Activated naive CD4-positive, alpha-beta T cell (primary cell): ENCODE measurements at places on chromosomes 7 and 10.

DNA sequence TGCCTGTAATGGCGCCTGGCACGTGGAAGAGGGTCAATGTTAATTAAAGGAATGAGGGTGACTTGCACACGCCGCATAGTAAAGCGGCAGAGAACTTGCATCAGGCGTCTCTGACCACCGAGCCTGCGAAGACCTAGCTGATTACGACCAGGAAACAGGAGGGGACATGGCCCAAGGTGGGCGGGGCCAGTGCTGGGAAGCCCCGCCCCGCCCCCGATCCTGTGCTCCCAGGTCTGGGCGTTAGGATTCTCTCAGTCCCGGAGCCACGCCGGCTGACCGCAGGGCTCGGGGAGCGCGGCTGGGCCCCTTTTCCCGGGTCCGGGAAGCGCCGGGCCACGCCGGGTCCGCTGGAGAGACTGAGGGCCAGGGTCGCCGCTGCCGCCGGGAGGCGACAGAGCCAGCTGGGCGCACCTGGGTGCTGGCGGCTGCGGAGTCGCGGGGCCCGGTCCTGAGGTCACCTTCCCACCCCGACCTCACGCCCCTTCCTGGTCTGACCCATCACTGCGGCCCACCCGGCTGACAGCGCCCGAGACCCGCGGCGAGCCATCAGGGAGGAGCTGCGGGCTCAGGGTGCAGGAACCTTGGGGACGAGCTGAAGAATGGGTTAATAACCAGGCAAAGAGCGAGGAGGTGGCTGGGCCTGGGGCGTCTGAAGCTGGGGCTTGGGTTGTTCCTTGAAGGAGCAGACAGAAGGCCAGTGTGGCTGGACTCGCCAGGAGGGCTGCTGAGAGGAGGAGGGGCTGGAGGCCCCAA, 23.0 kb upstream of the GRID1 start:
- no peak for DNase-seq

DNA sequence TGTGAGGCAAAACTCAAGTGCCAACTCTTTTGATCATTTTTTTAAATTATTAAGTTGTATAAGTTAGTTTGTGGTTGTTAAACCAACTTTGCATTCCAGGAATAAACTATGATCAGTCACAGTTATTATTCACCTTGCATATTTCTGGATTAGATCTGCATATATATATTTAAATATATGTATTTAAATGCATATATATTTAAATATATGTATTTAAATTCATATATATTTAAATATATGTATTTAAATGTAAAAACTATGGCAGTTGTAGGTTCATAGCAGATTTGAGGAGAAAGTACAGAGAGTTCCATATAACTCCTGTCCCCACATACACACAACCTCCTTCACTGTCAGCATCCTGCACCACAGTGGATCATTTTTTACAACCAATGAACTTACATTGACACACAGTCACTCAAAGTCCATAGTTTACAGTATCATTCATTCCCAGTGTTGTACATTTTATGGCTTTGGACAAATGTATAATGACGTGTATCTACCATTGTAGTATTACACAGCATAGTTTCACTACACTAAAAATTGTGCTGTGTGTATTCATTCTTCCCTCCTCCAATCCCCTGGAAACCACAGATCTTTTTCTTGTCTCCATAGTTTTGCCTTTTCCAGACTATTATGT, 49.7 kb downstream of the TBC1D12 start:
- DNase-seq: no peak

DNA sequence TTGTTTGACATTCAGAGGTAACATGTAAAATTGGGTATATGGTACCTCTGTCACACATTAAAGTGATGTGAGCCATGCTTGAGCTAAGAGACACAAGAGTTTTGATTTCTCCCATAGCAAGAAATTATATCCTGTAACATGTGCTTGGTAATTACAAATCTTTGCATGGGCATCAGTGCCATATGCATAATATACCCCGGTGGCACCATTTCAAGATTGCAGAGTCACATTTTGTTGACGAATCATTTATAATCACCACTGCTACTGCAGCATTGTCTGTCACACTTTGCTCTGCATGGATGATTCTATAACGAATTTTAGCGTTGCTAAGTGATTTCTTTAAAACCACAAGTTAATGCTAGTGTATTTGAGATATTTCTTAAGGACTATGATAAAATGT, 443.7 kb upstream of the LRRN3 start:
- no peak for DNase-seq

DNA sequence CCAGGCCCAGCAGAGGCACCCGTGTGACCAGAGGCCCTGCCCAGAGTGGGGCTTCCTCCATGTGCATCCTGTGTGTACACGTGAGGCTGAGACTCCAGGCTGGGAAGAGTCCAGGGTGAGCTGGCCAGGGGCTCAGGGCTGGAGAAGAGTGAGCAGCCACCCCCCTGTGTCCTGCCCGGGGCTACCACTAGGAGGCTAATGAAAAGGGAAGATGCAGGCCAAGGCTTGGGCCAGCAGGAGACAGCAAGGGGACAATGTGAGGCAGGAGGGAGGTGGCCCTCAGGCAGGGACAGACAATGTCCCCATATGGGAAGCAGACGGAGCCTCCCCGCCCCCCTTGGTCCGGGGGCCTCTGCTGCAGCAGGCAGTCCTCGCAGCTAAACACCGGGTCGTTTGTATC, 102.0 kb downstream of the HIF1AN start:
- DNase-seq: no peak

- DNase-seq: no peak
These were observed 276.5 kb upstream of the TEX47 start for GRCh38 chr7:89072081-89072480.

DNA sequence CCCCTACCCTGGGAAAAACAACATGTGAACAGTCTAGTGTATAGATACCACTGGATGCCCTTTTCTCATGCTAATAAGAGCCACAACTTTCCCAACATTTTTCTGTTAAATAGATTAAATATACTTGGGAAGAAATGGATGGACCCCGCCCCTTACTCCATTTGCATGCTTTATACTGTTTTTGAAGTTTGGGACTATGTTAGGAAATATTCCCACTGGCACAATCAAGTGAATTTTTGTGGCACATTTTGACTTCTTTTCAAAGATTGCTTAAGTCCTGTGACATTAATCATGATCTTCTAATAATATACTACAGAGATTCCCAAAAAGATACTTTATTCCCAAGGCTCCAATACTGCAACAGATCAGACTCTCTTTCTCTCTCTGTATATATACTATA, 216.6 kb downstream of the TWIST1 start:
- no peak for DNase-seq

- no peak for DNase-seq
These were observed 101.5 kb downstream of the STK31 start for GRCh38 chr7:23811540-23811939.

DNA sequence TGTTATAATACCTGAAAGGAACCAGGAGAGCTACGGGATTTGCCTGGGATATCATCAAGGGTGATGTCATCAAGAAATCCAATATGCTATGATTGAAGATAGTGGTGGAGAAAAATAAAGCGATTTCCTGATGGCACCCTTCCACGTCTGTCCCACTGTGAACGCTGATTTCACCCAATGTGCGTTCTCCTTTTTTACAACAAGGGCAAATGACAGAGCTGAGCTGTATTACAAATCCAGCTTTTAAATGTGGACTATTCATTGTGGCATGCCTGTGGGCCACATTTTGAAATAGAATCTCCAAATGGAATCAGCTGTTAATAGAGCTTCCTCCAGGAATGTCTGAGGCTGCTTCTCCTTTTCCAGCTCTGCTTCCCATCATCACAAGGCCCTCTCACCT, 23.3 kb downstream of the SLC13A4 start:
- no peak for DNase-seq

GRCh38 chr10:97046456-97047082, 139.2 kb downstream of the SLIT1 start:
- no peak for DNase-seq

GRCh38 chr10:97255512-97256293, 36.7 kb downstream of the ARHGAP19 start:
- DNase-seq: no peak

DNA sequence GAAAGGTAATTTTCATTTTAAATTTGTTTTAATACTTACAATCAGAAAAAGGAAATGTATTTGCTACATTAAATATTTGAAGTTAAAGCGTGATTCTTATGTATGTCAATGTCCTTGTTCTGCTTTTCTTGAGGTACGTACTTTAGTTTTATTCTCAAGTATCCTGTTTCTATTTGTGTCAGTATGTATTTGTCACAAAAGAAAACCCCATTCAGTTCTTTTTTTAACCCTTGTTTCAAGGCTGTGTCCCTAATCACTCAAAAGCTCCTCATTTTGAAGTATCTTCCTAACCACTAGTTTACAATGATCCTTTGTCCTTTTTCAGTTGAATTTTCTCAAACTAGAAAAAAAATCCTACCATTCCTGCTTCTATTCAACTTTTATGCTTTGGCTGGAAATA, 25.2 kb downstream of the NHLRC2 start:
- DNase-seq: no peak

DNA sequence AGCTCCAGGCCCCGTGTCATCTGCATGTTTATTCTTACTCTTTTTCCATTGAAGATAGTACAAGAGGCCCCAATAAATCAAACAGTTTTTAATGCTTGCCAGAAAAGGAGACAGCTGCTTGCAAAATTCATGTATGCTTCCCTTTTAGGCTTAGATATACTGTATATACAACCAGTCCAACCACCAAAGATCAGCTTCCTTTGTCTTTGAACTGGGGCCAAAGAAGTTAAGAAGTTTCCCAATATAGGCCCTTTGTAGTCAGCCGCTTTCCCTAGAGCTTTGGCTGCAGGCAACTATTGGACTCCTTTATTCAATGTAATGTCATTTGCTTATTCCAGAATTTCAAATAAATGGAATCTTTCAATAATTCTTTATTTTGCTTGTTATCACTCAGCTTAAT, 1395.0 kb downstream of the GATA3 start:
- DNase-seq: no peak

DNA sequence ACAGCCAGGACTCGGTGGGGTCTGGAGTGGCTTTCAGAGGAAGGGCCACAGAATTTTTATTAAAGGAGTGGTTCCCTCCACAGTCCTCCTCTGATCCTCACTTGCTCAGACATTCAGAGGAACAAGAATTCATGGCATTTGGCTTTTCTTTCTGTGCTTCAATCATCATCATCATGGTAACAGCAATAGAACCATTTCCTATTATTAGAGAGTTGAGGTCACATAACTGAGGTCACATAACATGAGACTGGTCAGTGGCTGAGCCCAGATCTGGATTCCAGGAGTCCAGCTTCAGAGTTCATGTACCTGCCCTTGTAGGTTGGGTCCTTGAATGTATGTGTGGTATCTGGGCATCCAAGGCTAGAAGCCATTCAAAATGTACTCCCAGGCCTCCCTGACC, 177.3 kb upstream of the GRB10 start:
- DNase-seq: no peak

- no peak for DNase-seq
These were observed 150.5 kb downstream of the DKK1 start for GRCh38 chr10:52464368-52465124.

- DNase-seq: no peak
These were observed 37.3 kb upstream of the SLC29A3 start for GRCh38 chr10:71281646-71282322.

- no peak for DNase-seq
These were observed 138.7 kb downstream of the SLC25A13 start for GRCh38 chr7:96183163-96183670.

DNA sequence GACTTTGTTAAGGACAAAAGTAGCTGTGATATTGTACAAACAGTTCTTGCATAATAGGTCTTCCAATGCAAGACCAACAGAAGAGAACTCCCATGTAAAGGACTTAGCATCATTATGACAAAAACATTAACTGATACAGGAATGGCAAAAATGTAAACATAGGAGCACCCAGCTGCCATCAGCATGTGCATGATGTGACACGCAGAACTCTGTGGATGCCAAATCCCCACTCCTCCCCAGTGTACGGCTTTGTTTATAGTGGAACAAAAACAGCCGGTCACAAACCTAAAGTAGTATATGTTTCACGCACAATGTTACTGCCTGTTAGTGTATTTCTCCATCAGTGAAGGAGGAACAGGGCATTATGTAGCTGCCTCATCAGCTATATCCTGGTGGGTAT, 316.0 kb upstream of the AOAH start:
- no peak for DNase-seq

DNA sequence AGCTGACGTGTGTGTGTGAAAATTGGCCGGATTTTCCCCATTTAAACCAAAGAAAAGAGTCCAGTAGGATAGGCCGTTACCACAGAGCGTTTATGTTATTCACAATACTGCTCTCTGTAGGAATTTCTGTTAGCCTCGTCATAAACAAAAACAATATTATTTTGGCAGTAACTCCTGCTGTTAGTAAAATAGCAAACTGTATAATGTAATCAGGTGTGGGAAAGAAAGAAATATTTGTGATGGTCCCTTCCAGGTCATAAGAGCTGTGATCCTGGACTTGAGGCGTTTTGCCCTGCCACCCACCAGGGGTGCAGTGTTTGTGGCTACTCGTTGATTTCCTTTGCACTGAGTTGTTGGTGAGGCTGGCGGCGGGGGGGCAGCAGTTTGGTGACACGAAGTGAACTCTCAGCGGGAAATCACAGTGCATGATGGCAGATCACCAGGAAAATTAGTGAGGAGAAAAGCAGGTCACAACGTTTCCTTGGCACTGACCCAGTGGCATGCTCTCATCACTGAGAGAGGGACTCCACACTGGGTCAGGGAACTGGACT, 2.8 kb downstream of the EEPD1 start:
- no peak for DNase-seq

GRCh38 chr10:4763513-4763912, 62.5 kb upstream of the AKR1E2 start:
- DNase-seq: no peak
